Stimulated activated naive CD4-positive, alpha-beta T cell (primary cell): ENCODE measurements at places on chromosomes 11 and 22.

DNA sequence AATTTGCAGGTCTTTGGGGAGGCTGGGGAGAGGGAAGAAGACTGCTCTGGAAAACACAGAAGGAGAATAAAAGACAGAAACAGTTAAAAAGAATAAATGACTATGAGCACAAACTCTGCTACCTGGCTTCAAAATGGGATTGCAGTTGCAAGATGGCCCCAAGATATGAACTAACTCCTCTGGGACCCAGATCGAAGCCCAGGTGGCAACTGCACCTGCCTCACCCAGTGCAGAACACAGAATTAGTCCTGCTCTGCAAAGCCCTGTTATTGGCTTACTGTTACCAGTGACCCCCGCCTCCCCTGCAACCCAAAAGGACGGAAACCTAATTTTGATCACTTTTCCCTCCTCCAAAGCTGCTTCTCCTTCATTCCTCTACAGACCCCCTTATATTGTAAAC is 35.9 kb upstream of the POU2AF1 start:
- DNase-seq: no peak

GRCh38 chr11:67505605-67506396 is 638 bp upstream of the PITPNM1 start:
- DNase-seq: peak; percentile 82

DNA sequence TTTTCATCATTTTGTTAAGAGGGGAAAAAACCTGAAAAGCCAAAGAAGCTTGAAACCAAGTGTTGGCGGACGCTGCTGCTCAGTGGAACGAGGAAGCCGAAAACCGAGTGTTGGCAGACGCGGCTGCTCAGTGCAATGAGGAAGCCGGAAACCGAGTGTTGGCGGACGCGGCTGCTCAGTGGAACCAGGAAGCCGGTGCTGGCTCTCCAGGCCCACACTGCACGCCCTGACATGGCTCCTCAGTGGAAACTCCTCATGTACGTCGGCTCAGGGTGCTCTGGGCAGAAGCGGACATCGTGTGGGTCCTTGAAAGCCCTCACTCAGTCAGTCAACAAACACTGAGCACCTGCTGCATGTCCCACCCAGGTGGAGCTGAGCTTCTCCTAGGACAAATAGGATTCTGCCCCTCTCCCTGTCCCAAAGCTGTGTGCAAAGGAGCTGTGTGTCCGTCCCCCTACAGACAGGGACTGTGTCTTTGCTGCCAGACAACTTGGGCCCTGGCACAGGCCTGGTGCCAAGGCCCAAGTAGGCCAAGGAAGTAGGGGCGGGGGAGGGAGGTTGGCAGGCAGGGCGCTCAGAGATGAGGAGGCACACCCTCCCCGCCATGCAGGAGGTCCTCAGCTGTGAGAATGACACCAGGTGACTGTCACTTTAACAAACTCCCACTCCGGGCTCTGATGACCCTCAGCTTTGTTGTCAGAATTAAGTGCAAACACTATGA is 37.3 kb downstream of the PHF21B start:
- DNase-seq: no peak

- no peak for DNase-seq
These were observed 734 bp downstream of the SNU13 start for GRCh38 chr22:41687901-41688364.

- no peak for DNase-seq
These were observed 262.0 kb upstream of the PITPNB start for GRCh38 chr22:28180804-28181731.

GRCh38 chr11:10349806-10350205 is 44.9 kb downstream of the ADM start:
- no peak for DNase-seq

- no peak for DNase-seq
These were observed 581 bp upstream of the EIF3L start for GRCh38 chr22:37848587-37849088.

GRCh38 chr11:13008625-13009475 is at the start of gene RASSF10:
Gene RASSF10, plus strand, starts transcription at chr11:13009316. Its CDS starts 261 bp downstream, at chr11:13009577.
- no peak for DNase-seq

- DNase-seq: no peak
These were observed 30.2 kb downstream of the LRP5 start for GRCh38 chr11:68342459-68343158.

DNA sequence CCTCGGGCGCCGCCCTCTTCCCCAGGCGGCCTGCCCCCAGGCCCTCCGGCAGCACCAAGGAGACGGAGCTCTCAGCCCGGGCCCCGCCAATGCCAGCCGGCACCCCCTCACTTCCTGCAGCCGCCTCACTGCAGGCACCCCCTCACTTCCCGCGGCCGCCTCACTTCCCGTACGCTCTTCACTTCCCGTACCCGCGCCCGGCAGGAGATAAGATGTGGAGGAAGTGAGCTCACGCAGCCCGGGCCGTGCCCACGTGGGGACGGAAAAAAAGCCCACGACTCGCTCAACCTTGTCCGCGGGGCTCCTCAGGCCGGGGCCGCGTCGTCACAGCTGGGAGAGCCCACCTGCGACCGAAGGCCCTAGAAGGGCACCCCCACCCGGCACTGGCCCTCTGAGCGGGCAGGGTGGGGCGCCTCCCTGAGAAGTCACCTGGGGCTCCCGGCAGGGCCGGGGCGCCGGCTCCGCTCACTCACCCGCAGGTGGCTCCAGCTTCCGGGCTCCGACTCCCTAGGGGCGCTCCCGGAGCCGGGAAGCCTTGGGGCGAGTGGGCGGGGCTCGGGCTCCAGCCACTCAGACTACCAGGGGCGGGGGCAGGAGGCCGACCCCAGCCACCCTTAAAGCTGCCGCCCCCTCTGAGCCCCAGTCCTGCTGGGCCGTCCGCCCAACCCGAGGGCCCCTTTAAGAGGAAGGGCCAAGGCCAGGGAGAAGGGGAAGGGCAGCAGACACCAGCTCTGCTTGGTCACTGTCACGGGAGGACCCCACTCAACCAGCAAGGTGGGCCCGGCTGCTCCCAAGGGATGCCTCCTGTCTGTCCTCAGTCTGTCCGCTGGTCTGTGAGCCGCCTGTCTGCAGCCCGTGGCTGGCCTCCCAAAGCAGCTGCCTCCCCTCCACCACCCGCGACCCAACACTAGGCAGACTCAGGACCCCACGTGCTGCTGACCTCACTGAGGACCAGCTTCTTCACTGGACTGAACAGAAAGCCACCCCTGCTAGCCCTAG is 31.4 kb downstream of the PISD start:
- DNase-seq: peak; percentile 79

GRCh38 chr22:23077627-23078461 is 7.5 kb downstream of the GNAZ start:
- no peak for DNase-seq

DNA sequence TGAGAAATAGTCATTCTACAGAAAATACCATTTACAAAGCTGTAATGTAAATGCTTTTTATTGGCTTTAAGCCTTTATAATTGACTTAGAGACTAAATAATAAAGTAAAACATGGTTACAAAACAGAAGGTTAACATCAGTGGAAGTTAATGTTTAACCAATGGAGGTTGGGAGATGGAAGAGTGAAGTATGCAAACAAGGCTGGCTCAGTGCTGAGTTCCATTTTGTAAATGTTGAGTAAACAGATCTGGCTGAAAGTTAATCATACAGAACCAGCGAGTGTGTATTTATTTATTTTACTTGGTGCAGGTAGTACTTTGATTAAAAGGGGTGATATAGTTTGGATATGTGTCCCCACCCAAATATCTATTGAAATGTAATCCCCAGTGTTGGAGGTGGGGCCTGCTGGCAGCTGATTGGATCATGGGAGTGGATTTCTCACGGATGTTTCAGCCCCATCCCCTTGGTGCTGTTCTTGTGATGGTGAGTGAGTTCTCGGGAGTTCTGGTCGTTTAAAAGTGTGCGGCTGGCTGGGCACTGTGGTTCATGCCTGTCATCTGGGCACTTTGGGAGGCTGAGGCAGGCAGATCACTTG is 827.4 kb downstream of the OPCML start:
- no peak for DNase-seq

GRCh38 chr11:36602135-36602534 is 4.1 kb upstream of the RAG2 start:
- no peak for DNase-seq

DNA sequence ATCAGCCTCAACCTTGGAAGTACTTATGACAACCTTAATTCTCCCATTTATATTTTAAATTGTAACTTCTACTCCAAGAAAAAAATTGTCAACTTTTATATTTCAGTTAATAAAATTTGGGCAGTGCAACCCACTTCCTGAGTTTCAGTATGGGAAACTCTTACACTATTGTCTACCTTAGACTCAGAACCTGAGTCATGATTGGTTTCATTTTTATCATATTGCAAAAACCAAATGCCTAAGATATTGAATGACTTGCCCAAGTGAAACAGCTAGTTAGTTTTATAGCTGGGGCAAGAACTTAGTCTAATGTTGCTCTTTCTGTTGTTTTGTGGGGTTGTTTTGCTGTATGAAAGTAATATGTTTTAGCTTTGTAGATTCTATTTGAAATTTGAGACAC is 334.0 kb upstream of the ARHGAP42 start:
- DNase-seq: no peak

GRCh38 chr11:66639066-66639813 is 737 bp downstream of the RBM4 start:
- DNase-seq: peak; percentile 76

GRCh38 chr11:114243461-114244372 is 52.5 kb upstream of the NNMT start:
- no peak for DNase-seq

GRCh38 chr22:23220485-23221350 is 40.4 kb downstream of the BCR start:
- no peak for DNase-seq

GRCh38 chr11:130629039-130629438 is 180.6 kb downstream of the ADAMTS15 start:
- DNase-seq: no peak

DNA sequence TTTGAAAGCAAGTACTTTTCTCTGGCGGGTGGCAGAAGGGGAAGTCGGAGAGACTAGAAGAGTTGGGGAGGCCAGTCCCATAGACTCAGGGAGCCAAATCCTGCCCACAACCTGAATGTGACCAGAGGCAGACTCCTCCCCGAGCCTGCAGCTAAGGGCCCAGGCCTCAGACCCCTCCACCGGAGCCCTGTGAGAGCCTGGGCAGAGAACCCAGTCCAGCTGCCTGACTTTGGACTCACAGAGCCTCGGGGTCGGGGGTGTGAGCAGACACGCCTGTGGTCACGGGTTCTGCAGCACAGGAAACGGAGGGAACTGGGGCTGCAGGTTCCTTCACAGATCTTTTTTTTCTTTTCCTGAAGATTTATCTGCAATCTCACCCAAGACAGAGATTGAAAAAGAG is 312.3 kb downstream of the CTTN start:
- DNase-seq: no peak

DNA sequence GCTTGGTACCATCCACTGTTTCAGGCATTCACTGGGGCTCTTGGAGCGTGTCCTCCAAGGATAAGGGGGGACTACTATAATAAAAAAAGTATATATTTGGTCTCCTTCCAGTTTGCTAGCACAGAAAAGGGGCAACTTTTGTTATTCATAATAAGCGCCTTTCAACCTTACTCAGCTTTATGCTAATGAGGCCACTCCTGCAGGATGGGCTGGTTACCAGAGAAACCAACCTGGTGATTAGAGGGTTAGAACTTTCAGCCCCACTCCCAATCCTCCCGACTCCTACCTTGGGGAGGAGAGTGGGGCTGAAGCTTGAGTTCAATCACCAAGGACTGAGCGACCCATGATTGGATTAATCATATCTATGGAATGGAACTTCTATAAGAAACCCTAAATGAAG is 31.8 kb downstream of the PPFIBP2 start:
- no peak for DNase-seq

DNA sequence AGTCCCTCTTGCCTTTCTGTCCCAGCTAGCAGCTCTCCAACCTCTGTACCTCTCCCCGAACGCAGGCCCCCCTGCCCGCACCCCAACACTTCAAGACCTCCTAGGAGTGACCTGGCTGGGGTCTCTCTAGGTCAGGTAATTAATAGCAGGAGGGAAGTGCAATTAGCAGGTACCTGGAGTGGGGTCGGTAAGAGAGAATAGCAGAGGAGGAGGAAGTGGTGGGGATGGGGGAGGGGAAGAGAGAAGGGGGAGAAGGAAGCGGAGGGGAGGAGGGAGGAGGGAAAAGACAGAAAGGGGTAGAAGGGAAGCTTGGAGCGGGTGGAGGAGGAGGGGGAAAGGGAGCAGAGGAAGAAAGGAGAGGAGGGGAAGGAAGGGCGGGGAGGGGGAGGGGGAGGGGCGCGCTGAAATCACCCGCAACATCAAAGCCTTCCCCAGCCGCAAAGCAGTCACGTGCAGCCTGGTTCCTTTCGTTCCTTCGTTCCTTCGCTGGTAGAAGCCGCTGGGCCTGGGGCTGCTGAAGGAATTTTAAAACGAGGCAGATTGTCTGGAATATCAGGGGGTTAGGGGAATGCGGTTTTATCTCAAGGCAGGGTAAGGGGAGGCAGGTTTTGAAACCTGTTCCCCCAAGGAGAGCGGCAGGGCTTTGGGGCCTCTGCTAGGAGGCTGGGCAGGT is 29.3 kb upstream of the TCF20 start:
- DNase-seq: peak; percentile 65

DNA sequence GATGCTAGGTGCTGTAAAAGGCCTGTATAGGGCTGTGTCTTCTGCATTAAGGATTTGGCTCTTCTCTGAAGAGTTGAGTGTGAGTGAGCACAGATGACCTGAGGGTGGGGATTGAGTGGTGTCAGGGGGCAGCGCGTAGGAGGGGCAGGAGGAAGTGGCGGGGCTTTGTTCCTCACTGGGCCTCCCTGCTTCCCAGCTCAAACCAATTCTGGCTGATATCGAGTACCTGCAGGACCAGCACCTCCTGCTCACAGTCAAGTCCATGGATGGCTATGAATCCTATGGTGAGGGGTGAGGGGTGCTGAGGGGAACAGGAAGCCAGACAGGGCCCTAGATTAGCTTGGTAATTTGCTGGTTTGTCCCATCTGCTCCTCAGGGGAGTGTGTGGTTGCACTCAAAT is 9.1 kb downstream of the PHOX2A start:
- DNase-seq: no peak

GRCh38 chr11:78977009-78977408 is 402.3 kb upstream of the NARS2 start:
- DNase-seq: no peak

- DNase-seq: no peak
These were observed 5.6 kb downstream of the DUSP8 start for GRCh38 chr11:1566381-1567051.
